CD8-positive, alpha-beta memory T cell (primary cell): ENCODE measurements at places on chromosomes 3 and 15. TPM values are rescaled to one million over a fixed set of nuclear protein-coding genes. Genes with fewer than 3 reads are reported as not detected.

Gene ITIH4
- total RNA-seq, result 11.2 TPM

DNA sequence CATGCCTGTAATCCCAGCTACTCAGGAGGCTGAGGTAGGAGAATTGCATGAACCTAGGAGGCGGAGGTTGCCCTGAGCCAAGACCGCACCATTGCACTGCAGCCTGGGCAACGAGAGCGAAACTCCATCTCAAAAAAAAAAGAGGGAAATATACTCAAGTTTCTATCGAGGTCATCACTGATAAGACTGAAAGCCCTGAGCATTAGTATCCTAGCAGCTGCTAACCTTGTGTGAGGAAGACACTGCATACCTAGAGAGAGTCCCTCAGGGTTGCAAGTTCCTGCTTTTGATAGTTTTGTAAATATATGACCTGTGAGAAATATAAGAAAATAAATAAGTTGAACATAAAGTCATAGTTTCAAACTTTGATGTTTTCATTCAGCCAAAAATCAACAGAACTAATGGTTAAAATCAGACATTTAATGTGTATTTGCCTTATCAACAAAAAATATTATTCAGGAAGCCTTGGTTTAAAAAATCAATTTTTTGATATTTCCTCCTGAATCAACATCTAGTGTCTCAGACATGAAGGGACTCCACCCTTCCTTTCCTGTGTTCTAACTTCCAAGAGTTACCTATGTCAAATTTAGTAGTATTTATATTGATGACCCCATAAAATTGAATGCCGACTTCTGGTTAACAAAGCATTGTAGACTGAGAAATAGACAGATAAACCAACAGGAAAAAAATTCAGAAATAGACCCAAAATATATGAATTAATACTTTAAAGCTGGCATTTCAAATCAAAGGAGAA lies 19.8 kb upstream of the USP3 start:
- no peaks in the 10 kb centered on the region for H3K27me3 ChIP-seq
- H3K4me1 ChIP-seq, result peaks cover 75% of the 10 kb centered on the region
- no peak overlapping the region for H3K4me3 ChIP-seq
- H3K36me3 ChIP-seq, result no peaks in the 10 kb centered on the region
- DNase-seq, result no peak

DNA sequence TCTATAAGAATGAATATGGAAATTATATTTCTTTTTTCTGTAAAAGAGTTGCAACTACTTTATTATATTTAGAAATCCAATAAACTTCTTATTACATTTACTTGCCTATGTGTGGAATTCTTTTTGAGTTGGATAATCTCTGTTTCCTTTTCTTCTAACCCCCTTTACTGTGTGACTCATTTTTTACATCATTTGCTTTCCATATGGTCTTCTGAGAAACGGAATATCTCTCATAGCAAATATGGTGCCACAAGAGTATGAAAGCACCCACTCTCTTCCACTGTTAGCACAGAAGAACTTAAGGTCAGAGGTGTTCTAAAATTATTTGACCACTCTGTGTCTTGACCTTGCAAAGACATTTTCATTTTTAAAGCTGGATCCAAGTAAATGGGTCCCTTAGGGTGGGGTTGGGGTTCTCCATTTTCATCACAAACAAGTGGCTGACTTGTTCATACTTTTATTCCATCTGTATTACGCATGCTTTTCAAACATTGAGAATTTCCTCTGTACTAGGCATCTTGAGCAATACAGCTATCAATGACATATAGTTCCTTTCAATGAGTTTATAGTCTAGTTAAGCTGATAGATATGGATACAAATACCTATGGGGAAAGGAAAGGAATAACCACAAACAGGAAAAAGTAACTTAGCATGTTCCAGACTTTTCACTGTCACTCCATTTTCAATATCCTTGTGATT lies 281.1 kb upstream of the TPRG1 start:
- no peaks in the 10 kb centered on the region for H3K4me1 ChIP-seq
- no peaks in the 10 kb centered on the region for H3K27me3 ChIP-seq
- no peak overlapping the region for H3K4me3 ChIP-seq

DNA sequence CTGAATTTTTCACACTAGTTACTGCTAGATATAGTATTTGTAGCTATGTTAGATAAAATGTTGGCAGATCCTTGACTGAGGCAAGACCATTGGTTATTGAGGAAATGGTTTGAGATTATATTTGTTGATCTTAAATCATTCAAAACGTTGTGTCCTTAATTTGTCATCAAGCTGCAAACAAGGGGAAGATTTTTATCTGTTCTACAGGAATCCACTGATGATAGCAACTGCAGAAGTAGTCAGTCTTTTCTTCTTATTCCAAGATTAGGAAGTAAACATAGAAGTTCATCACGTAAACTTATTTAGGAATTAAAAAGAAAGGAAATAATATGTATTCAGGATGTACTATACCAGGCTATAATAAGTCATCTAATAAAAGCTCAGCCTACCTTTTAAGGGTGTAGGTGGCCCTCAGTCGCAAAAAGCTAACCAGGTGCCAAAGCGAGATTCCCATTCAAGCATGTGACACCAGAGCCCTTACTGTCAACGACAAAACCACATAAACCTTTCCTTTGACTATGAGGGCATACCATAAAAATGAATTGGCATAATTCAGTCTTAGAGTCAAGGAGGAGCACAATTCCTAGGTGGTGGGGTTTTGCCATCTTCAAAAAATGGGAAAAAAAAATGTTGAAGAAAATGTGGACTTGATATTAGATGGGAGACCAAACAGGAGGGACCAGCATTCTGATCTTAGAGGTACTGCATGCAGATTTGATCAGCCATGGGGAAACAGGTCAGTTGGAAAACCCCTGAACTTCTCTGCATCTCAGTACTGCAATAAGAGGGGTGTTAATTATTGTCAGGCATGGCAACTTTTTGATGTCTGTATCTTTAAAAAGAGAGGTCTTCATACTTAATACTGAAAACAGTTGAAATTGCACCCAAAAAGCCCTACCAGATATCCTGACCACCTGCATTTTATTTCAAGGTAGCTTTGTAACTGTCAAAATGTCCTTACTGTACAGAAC lies 212.5 kb upstream of the UBE2E1 start:
- H3K36me3 ChIP-seq, result no peaks in the 10 kb centered on the region
- no peak for DNase-seq
- H3K27ac ChIP-seq, result no peak overlapping the region
- no peaks in the 10 kb centered on the region for H3K27me3 ChIP-seq

DNA sequence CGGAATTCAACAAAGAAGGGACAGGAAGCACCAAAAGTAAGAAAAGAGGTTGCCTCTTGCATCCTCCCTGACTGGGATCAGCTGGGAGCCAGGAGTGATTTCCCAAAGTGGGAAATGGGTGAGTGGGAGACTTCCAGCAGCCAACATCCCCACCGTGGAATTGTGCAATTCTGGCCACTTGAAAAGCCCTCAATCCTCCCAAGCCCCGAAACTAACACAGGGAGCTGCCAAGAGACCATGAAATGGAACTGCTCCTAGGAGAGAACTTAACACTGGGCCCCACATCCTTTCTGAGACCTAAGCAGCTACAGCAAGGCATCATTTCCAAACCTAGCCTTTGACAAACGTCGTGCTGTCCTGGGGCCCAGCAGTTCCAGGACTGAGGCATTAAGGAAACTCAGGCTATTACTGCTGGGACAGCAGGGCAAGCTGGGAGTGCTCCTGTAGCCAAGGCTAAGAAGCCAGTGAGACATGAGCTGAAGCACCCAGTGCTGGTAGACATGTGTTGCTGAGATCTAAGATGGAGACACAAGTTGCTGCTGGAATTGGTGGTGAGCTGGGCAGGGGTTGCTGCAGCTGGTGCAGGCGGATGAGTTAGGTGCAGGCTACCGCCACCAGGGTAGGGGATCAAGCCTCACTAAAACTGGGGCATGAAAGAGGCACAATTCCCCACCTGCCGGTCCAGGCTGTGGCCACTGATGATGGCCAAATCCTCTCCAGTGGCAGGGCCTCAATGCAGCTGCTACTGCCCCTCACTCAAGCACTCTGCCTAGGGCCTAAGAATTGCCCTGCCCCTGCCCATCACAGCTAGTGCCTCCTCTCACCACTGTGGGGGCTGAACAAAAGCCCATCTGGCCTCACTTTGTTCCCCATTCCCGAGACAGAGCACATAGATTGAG lies 43.9 kb downstream of the ALDH1A2 start:
- no peaks in the 10 kb centered on the region for H3K36me3 ChIP-seq
- no peak for DNase-seq
- H3K27me3 ChIP-seq, result no peaks in the 10 kb centered on the region
- no peaks in the 10 kb centered on the region for H3K4me1 ChIP-seq
